ENCODE measurements at places on chromosomes 2 and 18. TPM values are rescaled to one million over a fixed set of nuclear protein-coding genes. Genes with fewer than 3 reads are reported as not detected.

- no peak for DNase-seq
These were observed 48.9 kb downstream of the POLR1A start for GRCh38 chr2:86056590-86057331.

GRCh38 chr2:216234106-216234505 lies 125.0 kb downstream of the XRCC5 start:
- DNase-seq, result no peak

DNA sequence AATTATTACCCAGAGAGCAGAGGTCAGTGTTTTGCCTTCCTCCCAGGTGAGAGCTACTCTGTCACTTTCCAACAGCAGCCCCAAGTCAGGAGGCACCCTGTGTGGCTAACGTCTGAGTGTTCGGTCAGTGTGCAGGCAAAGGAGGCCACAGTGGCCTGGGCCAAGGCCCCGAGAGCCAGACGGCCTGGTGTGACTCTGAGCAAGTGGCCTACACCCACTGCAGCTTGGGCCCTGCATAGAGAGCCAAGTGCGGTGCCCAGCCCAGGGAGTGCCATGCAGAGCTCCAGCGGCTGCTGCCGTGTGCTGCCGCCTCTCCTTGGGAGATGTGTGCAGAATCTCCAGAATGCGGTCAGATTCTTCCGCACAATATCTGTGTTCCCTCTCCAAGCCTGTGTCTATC lies 70.4 kb downstream of the GNAL start:
- DNase-seq, result no peak

FHOD3 gene
- 40.0 TPM for total RNA-seq

GRCh38 chr18:11987527-11987926 lies 6.2 kb downstream of the IMPA2 start:
- no peak for DNase-seq

- DNase-seq, result no peak
These were observed 16.2 kb upstream of the BCL11A start for GRCh38 chr2:60569680-60570111.

DNA sequence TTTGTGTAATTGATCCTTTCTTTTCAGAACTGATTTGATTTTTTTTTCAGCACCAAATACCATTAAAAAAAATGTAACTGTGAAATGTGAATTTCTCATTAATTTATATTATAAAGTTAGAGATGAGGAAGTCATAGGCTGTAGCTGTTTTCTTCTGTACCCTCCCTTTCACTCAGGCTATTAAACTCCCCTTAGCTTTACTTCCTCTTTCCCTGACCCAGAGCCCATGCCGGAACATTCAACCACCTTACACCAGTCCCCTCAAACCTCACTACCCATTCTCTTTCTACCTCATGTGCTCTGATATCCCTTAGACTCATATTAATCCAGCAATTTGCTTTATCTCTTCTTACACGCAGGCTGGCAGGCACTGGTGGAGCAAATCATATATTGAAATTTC lies 12.4 kb downstream of the GALNT5 start:
- no peak for DNase-seq

DNA sequence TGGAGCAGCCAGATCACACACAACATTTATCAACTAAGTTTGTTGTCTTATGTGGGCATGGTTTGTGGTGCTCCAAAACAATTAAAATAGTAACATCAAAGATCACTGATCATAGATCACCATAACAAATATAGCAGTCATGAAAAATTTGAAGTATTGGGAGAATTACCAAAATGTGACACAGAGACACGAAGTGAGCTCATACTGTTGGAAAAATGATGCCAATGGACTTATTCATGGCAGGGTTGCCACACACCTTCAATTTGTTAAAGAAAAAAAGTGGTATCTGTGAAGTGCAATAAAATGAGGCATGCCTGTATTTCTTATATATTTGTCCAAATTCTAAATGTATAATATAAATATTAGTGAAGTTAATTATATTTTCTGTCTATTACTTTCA lies 42.9 kb upstream of the CABYR start:
- DNase-seq, result no peak

MFF gene
- total RNA-seq, result 127 TPM

CD8B2 gene
- not detected for total RNA-seq

DNA sequence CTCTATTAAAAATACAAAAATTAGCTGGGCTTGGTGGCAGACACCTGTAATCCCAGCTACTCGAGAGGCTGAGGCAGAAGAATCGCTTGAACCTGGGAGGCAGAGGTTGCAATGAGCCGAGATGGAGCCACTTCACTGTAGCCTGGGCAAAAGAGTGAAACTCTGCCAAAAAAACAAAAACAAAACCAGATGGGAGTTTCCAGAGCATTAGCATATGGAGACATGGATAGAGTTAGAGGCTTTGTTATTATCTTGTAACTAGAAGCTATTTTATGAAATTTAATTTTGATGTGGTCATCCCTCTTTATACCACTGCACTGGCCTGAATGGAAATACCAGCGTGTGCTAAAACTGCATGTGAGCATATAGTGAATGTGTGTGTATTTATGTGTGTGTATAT lies 58.9 kb downstream of the TRAPPC8 start:
- no peak for DNase-seq

DNA sequence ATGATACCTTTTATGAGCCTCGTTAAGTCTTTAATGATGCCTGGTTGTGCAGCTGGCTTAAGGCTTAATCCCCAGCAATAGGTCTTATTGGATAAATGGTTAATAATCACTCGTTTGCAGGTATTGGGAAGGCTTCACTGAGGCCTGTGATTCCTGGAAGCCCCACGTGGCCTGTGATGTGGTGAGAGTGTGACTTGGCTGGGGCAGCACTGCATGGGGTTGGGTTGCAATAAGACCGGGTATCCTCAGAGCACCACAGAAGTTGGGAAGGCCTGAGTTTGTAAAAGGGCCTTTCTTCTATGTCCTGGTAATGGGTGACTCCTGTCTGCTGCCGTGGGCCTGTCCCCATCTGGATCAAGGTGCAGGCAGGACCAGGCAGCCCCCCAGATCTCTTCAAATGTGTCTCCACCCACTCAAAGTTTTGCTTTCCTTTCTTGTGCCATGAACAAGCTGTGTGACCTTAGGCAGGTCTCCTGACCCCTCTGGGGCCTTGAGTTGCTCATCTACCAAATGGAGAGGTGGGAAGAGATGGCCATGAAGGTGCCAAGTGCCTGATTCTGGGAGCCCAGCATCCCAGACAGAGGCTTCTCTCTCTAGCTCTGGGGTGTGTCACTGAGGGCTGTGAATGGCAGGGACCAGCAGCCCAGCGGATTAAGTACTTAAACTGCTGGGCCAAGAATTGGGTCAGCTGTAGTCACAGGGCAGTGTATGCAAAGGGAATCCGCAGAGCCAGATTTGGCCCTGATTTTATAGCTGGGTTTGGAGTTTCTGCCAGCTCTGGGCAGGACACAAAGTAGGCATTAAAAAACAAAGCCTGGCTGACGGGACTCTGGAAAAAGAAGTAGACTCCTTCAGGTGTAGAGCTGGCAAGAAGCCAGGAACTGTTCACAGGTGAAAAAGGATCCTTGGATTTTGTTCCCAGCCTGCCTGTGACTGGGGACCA lies 24.4 kb downstream of the LBH start:
- no peak for DNase-seq

DNA sequence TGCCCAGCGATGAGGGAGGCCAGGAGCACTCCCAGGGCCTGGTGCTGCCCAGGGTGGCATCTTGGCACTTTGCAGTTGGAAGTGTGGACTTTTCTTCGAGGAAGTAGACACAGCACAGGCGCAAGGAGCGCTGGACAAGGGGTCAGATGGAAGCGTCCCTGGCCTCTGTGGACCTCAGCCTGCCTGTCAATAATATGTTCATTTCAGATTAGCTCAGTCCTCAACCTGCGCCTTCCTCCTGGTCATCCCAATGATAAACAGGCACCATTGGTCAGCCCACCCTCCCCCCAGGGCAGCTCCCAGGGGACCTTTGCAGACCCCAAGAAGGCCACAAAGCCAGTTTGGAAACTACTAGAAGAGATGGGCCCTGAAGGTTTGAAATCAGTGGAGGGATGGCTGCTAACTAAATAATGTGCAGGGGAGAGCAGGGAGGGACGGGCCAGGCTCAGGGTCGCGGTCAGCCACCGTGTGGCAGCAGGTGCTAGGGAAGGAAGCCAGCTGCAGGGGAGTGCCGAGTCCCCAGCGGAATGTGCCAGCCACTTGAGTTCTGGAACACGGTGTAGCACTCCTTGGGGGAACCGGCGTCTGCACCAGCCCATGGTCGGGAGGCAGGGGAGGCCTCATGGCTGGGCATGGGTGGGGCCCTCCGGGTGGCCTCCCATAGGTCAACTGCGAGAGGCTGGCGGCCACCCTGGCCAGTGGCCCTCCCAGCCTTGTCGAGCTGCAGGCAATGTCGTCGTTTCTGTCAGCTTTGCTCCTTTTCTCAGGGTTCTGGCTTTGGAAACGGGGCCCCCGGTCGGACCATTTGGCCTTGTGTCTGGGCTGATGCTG lies 59.9 kb downstream of the ADI1 start:
- no peak for DNase-seq

- DNase-seq, result no peak
These were observed 28.9 kb downstream of the NCKAP1 start for GRCh38 chr2:183009249-183009899.

GRCh38 chr2:137813176-137813575 lies 151.1 kb upstream of the HNMT start:
- no peak for DNase-seq

- DNase-seq, result no peak
These were observed 42.7 kb downstream of the MPHOSPH10 start for GRCh38 chr2:71173096-71173495.

DNA sequence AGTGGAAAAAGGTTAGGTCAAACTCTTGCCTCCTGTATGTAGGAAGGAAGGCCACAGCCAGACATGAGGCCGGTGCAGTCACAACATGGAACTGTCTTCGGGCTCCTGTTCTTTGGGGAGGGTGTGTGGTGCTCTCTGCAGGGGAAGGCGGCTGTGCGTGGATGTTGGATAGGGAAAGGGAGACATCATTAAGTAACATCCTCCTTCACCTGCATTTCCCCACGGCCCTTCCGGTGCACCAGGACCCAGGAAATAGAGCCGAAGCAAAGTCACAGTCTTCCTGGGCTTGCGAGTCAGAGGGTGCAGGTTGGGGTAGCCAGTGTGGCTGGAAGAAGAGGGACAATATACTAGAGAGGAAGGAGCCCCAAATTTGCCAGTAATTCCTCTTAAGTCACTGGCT lies 78.9 kb upstream of the SMAD7 start:
- no peak for DNase-seq

CSRNP3 gene
- 0.37 TPM for total RNA-seq

DNA sequence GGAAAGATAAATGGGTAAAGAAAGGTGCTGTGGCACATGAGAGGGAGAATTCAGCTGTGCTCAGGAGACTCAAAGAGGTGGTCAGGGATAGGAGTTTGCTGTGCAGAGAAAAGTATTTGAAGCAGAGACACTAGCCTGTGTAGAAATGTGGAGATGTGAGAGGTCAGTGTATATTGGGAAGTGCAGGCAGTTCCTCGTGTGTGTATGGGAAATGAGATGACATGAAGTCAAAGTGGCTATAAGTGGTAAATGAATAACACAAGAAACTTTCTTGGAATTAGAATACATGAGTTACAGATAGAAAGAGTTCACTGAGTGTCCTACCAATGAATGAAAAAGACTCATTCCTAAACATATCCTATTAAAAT lies 11.6 kb downstream of the MAP3K20 start:
- no peak for DNase-seq

DSG2 gene
- total RNA-seq, result 144 TPM

- DNase-seq, result no peak
These were observed 43.0 kb upstream of the MSTN start for GRCh38 chr2:190105554-190105953.

GRCh38 chr2:50658883-50659282 lies 373.0 kb downstream of the NRXN1 start:
- DNase-seq, result no peak

DNA sequence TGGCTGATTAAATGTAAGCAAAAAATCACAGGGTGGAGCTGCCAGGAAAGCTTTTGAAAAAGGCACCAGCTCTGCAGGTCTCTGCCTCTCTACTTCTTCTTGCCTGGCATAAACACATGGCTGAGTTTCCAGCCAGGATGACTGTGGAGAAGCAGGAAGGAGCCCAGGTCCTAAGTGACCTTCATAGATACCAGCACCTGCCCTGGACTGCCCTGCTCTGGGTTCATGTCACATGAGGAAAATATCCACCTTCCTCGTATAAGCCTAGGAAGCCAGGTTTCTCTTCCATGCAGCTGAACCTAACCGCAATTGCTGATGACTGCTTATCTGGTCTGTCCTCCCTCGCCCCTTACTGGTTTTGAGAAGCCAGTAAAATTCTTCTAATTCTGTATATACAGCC lies 47.8 kb upstream of the CREB1 start:
- no peak for DNase-seq

- DNase-seq, result no peak
These were observed 4.6 kb upstream of the UGT1A5 start for GRCh38 chr2:233707940-233708644.

CNRIP1 gene
- total RNA-seq, result 7.6 TPM

DNA sequence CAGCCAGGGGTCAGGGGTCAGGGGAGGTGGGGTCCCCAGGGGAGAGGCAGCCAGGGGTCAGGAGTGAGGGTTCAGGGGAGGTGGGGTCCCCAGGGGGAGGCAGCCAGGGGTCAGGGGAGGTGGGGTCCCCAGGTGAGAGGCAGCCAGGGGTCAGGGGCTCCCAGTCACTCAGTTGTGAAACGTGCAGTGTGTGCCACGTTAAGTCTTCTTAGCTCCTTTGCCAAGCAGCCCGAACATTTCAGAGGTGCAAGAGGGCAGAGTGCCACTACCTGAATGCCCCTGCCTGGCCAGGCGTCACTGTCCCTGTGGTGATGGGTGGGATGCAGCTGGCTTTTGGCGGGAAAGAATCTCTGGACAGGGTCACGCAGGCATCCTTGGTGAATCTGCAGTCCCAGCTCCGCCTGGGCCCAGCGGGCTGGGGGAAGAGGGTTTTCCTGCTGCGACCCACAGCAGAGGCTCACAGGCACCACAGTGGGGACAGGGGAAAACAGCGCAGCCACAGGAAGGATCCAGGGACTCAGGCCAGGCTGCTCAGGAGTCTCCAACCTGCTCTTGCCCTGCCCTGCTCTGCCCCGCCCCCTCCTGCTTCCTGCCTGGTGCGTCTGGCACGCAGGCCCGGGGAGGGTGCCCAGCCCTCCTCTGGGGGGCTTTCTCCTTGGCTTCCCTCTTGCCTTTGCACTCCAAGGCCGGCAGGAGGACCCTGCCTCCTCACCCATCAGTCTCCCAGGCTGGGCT lies 188.3 kb downstream of the TWIST2 start:
- no peak for DNase-seq

ALPP gene
- total RNA-seq, result not detected

RGPD3 gene
- total RNA-seq, result not detected

- no peak for DNase-seq
These were observed 1362.7 kb upstream of the CHAC2 start for GRCh38 chr2:52404866-52405265.

Measured in transverse colon (tissue), 4 donors.